ENCODE measurements at places on chromosomes 6 and 20.

- DNase-seq: no peak
These were observed 142.0 kb downstream of the CEP57L1 start for GRCh38 chr6:109237077-109237985.

- no peak for DNase-seq
These were observed 624.1 kb upstream of the CDH4 start for GRCh38 chr20:60627751-60628565.

GRCh38 chr20:21693322-21693721 lies 12.1 kb upstream of the PAX1 start:
- DNase-seq: no peak

GRCh38 chr20:21228511-21228910 lies 74.6 kb upstream of the XRN2 start:
- DNase-seq: no peak

DNA sequence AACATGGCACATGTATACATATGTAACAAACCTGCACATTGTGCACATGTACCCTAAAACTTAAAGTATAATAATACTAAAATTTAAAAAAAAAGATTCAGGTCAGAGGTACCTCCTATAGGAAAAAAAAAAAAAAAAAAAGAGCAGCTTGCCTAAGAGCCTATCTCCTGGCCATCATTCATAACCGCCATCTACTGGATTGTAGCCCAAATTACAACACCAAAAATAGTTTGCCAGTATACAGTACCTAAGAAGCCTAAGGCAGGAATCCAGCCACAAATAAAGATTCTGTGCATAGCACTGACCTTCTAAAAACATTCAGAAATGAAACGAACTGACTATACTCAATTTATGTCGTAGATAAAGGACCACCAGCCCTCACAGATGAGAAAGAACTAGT lies 438.4 kb upstream of the ADGRB3 start:
- no peak for DNase-seq

DNA sequence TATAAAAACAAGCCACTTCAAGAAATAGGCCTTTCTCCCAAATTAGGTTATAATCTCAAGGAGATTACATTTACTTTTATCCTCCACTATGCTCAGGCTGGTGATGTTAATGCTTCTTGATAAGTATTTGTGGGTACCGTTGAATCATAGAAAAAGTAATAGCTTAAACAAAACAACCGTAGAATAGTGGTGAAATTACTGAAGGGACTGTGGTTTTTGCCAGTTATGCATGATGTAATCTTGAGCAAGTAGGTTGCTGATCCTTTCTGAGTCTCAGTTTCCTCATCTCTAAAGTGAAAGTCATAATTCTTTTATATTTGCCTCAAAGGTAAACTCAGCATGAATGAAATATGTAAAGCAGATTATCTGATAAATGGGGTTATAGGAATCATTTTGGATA lies 187.3 kb upstream of the JAG1 start:
- no peak for DNase-seq

- DNase-seq: no peak
These were observed 919.5 kb upstream of the FLRT3 start for GRCh38 chr20:15256676-15257568.

- no peak for DNase-seq
These were observed 23.8 kb downstream of the HLA-F start for GRCh38 chr6:29746846-29747687.

DNA sequence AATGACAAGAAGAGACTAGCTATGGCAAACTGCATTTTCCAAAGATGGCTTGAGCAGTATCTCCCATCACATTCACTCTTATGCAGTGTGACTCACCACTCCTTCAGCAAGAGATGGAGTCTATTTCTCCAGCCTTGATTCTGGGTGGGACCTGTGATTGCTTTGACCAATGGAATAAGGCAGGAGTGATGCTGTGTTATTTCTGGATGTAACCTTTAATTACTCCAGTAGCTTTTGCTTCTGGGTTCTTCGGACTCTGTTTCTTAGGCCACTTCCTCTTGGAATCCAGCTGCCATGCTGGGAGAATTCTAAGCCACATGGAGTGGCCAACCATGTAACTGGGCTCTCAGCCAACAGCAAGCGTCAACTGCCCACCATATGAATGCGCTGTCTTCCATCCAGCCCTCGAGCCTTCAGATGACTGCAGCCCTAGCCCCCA lies 50.7 kb downstream of the TGM2 start:
- DNase-seq: no peak

- DNase-seq: no peak
These were observed 82.2 kb downstream of the MYO6 start for GRCh38 chr6:75830959-75831885.

GRCh38 chr20:57791178-57791962 lies 81.6 kb upstream of the PMEPA1 start:
- DNase-seq: no peak

DNA sequence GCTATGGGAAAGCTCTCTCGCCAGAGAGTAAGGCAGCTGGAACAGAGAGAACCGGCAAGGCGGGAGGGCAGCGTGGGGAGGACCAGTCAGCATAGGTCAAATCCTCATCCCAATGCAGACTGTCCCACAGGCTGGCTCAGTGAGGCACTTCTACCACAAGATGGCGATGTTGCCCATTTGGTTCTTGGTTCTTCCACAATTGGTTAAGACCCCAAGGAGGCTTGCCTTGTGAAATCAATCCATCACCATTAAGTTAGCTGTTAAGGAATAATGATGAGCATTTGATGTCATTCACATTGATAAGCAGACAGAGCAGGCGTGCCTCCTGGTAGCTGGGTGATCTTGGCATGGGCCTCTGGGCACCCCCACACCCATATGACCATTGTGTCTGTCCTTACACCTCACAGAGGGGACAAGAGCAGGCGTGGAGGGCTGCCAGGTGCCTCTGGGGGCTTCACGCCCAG lies 2.4 kb downstream of the CSTL1 start:
- DNase-seq: peak; percentile 24

- no peak for DNase-seq
These were observed 124.2 kb downstream of the LY86 start for GRCh38 chr6:6712449-6713403.

DNA sequence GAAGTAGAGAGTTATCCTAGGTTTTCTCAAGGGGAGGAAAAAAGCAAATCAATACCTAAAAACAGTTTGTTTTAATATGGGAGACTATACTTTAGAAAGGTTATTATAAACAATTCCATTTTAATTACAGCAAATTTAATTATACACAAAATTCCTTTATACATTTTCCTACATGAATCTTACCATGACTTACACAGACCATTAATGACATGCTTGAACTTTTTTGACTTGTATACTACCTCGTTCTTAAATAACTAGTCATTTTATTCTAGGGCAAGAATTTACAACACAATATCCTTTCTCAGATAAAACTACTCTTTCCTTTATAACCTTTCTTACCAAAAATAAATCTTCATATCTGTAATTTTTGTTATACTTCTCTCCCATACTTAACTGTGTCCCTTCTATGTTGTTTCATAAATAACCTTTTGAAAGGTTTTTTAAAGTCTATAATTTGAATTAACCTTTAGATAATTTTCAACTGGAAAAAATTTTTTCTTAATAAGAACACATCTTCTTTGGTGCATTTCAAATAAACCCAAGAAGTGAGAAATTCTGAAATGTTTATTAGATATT lies 729.4 kb downstream of the TENT5A start:
- no peak for DNase-seq

DNA sequence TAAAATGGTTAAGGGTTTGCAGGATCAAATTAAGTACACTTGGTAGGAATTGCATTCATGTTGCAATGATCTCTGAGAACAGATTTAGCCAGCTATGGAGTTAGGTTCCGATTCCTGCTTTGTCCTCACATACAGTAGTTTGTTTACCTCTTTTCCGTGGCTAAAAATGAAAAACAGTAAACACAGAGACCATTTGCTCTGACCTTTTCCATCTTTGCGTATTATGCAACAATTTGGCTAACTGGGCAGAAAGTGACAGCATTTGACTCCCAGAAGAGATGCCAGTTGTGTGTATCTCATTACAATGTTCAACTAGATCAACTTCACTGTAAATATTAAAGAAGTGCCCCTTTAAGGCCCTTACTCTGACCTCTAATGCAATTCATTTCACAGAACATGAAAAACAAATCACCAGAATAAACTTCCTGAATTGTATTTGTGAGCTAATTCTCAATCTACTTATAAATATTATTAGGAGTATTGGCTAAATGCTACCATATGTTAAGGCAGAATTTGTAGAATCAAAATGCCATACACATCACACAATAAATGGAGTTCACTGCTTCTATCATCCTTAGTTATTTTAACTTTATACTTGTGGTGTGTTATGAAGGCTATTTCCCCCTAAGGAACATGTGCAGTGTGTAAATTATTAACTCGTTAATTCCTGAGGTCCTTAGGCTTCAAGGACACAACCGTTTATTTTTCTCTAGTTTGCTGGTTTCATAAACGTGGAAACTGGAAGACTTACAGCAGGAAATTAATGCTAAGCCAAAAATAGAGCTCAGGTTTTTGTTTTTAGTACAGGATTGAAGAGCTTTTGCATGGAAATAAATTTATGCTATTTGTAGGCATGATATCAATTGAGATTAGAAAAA lies 380.7 kb upstream of the CITED2 start:
- DNase-seq: no peak

DNA sequence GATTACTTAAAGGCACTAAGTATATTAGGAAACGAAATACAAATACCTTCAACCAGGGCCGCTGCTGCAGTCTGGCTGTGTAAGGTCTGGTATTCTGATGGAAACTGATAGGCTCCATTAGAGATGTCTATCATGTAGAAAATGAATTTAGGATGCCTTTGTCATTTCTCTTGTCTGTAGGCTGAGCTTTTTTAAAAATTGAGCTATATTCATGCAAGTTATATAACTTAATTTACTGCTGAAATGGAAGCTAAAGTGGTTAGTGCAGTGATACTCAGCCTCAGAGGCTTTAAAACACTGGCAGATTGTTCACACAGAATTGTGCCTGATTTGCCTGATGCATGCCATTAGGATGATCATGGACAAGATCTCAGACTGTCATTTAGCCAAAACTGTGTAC lies 286.2 kb upstream of the QKI start:
- DNase-seq: no peak

DNA sequence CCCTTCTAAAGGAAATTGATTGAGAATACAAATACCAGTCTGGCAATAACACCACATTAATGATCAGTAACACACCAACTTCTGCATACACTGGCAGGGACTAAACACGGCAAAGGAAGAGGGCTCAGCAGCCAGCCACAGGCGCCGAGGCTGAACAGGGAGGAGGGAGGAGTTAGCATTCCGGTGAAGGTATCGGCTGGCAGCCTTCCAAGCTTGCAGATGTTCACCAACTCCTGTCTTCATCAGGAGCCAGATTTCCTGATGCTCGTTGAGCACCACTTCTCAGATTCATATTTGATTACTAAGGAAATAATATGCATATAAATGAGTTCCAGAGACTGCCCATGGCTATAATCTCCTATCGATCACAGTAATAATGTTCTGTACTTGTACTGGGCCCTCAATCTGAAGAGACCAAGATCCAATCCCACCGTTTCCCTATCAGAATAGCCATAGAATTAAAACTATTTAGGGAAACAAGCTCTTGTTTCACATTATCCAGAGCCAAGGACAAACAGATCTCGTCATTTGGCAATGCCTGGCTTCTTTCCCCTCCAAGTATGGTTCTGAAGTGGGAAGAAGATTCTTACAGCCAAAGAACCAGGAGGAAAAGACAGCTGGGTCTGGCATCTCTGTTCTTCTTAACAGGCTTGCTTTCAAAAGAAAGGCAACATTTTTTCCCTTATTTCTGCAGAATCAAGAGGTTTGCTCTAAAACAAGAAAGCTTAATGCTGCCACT lies 42.2 kb downstream of the GFOD1 start:
- DNase-seq: no peak

DNA sequence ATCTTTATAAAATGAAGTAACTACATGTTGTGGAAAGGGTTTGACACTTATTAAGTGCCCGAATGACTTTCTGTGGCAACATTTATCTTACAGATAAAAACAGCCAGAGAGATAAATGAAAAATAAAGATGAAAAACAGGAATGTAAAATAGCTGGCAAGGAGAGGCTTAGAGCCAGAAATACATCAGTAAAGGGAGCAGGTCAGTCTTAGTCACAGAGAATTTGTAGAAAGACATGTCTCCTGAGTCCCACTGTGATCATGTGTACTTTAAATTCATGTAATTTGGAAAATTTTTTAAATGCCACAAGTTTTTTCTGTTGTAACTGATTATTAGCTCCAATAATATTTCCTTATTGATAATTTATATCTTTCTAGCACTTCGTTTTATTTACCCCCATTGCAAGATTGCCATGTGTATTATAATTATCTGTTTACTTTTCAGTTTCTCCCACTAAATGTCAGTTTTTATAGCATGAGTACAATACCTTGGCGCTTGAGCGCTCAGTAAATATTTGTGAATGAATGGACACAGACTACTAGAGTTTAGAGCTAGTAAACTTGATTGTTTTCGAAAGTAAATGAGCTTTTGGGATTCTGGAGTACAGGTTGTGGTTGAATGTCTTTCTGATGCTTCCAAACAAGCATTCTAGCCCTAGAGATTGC lies 15.2 kb downstream of the TAB2 start:
- DNase-seq: no peak

All from activated CD4-positive, CD25-positive, alpha-beta regulatory T cell (primary cell).